ENCODE measurements at places on chromosomes 2 and 18.

DNA sequence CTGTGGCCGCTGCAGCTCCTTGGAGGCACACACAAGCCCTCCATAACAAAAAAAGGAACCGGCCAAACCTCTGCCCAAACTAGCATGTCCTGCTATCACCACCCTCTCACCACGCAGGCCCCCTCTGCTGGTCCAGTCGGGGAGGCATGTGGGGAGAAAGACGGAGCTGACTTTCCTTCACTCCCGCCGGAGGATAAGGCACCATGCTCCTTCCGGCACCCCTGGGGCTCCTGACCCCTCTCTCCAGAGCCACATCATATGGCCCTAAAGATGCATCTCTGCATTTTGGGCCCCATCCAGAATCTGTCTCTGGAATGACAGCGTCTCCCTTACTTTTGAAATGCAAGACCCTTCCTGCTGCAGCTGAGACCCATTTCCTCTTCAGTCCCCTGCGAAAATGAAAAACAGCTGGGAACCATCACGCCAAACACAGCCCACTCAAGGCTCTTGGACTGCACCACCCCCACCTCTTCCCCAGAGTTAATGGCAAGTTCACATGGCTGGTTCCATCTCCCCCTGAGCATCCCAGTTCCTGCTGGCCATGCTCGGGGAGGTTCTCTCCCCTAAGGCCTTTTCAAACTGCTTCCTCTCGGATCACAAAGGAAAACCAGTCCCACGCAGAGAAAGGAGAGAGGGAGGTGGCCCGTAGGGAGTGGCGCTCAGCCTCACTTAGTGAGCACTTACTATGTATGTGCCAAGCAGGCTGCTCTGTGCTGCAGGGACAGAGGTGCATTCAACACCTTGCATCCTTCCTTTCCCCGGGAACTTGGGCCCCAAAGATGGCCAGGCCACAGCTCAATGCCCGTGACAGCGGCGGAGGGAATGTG, 35.2 kb upstream of the MLPH start:
- DNase-seq: no peak

DNA sequence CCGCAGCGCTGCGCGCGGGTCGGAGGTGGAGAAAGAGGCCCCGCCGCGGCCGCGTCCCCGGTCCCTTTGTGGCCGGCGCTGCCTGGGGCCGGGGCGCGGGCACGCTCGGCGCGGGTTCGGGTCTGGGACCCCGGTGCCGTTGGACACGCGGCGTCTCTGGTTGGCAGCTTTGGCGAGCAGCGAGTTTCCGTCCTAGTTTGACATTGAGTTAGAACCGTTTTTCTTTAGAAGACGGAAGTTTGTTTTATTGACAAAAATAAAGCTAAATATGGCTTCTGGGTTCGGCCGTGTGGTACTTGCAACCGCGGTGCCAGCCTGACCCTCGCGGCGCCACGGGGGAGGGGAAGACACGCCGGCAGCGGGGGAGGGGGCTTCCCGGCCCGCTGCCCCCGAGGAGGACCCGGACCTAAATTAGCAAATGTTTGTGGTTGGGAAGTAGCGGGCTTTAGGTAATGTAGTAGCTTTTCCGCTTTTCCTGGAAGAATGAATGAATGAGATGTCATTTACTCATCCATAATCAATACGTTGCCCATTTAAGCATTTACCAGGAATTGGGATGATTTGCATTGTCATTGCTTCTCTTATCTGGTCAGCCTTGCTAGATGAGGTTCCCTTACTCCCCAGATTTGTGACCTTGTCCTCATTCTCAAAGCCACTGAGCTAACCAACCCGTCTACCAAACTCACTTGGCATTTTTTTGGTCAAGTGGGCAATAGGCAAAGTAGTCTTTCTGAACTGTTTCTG, 530 bp downstream of the GALNT1 start:
- DNase-seq: no peak

DNA sequence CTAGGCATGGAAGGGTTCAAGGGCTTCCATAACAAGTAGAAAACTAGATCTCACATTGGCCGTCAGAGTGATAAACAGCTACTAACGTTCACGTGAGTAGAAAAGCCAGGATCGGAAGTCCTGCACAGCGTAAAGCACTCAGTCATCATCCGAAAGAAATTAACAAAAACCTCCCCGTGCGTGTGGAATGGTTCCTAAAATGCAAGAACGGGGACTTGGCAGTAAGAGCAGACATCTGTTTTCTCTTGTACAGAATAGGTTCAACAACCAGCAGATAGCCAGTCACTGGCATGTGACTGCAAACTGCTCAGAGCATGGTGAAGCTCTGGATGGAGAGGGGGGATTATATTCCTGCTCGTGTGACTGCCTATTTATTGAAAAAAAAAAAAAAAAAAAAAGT, 106.9 kb upstream of the ITGB6 start:
- peak; percentile 72 for DNase-seq

DNA sequence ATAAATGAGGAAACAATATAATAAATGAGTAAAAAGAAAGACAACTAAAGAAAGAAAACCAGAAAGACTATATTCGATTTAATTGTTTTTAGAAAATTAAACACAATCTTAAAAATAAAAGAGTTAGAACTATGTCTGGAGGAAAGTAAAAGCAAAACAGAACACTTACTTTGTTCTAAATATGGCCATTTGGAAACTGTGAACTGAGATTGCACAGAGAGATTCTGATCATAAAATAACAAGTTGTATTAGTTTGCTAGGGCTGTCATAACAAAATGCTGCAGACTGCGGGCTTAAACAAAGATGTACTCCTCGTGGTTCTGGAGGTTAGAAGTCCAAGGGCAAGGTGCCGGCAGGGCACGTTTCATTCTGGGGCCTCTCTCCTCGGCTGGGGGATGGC, 128.1 kb upstream of the AQP4 start:
- no peak for DNase-seq

DNA sequence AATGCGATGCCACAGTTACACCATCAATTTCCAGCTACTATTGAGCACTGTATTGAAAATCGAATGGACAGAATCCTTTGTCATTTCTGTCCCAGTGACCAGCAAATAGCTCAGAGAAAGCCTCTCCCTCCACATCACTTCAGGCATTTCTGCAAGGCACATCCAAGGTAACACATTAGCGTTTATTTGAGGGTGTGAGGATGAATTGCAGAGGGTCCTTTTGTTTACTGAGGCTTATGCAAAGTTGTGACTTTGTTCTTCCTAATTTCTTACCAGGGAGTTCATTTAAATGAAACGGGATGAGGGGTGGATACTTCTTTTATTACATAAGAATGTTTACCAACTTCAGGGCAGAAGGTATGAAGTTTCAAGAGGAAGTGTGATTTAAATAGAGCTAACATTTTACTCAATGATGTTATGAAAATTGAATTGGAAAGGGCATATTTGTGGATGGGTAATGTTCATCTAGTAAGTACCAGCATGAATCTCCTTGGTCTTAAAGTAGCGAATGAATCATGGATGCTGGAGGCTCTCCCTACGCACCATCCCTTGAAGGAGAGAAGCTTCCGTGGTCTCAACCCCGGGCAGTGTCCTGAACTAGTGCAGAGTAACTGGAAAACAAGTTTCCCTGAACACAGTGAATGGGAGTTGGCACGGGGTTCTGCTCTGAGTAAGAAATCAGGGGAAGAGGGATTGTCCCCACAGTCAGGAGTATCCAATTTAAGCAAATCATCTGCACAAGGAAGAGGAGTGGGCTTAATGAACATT, 756.5 kb downstream of the GALR1 start:
- no peak for DNase-seq

- DNase-seq: no peak
Measured at GRCh38 chr2:31052284-31052683, 86.0 kb downstream of the GALNT14 start.

- DNase-seq: peak; percentile 13
Measured at GRCh38 chr2:47354013-47354847, 48.7 kb upstream of the MSH2 start.

DNA sequence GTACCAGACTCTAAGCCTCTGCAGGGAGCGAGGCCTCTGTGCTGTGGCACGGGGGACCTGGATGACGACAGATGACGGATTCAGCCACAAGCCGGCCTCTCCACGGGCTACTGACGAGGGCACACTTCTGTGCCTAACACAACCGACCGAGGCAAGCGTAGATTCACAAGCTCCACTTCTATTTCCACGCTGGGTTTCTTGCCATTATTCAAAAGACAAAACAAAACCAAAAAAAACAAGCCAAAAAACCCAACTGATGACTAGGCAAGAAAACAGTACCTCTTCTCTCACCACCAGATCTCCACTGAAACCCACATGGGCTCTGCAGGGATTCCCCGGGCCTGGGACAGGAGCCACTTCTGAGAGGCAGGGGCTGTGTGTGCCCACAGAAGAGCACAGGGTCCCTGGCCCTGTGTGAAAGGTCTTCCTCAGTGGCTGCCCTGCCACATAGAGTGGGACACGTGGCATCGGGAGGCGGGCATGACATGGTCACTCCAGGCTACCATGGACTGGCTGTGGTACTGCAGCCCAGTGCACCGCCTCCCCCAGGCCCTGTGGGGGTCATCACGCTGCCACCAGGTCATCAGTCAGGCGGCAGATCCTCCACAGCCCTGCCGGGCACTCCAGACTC, 254.7 kb downstream of the HDAC4 start:
- DNase-seq: no peak

- no peak for DNase-seq
Measured at GRCh38 chr18:59697236-59697932, at the start of gene CCBE1. Gene CCBE1, minus strand, starts transcription at chr18:59697423.

- DNase-seq: no peak
Measured at GRCh38 chr2:150517951-150518680, 30.6 kb upstream of the RND3 start.

DNA sequence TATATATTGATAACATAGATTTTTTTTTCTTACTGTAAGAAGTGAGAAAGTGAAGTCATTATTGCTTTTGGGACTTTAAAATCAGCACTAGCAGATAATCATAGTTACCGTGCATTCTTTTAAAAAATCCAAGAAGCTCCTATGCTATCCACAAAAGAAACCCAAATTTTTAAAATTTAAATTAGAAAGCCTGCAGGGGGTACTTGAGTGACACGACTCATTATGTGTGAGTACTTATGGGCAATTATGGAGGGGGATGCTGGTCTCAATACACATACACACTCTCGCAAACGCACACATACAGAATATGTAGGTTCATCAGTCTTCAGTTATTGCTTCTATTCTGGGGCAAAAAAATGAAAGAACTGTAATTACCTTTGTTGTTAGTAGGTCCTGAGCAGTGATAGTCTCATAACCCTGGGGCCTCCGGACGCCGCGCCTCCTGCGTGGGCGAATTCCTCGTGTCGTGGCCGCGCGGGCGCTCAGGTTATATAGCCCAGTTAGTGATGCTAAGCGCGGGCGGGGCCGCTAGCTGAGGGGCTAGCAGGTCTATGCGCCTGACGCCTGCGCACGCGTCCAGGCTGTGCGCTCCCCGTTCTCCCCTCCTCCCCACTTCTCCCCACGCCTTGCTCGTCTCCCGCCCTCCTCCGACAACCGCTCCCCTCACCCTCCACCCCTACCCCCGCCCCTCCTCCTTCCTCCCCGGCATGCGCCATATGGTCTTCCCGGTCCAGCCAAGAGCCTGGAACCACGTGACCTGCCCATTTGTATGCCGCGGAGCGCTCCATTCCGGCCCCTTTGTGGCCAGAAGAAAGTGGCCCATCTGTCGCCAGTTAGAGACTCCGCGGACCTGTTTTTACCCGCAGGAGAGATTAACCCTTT, at the start of gene NEUROD1:
TSS of gene NEUROD1 (minus strand) at position 463 of the 882 bp plus-strand sequence. CDS start 1,657 bp downstream, outside the sequence.
- no peak for DNase-seq

DNA sequence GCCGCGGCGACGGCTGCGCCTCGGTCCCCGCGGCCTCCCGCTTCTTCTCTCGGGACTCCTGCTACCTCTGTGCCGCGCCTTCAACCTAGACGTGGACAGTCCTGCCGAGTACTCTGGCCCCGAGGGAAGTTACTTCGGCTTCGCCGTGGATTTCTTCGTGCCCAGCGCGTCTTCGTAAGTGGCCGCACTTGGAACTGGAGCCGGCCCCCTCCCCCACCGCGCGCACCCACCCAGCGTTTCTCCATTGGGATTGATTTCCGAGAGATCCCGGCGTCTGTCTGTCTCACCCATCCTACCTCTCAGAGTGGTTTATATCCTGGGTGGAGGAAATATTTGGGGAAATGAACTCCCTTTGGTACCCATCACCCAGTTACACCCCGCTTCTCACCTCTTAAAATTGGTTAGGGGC, 498 bp downstream of the ITGAV start:
- no peak for DNase-seq

GRCh38 chr2:6341588-6342129, 524.0 kb downstream of the CMPK2 start:
- DNase-seq: no peak

- DNase-seq: peak; percentile 62
Measured at GRCh38 chr2:112156152-112156986, 18.2 kb downstream of the FBLN7 start.

DNA sequence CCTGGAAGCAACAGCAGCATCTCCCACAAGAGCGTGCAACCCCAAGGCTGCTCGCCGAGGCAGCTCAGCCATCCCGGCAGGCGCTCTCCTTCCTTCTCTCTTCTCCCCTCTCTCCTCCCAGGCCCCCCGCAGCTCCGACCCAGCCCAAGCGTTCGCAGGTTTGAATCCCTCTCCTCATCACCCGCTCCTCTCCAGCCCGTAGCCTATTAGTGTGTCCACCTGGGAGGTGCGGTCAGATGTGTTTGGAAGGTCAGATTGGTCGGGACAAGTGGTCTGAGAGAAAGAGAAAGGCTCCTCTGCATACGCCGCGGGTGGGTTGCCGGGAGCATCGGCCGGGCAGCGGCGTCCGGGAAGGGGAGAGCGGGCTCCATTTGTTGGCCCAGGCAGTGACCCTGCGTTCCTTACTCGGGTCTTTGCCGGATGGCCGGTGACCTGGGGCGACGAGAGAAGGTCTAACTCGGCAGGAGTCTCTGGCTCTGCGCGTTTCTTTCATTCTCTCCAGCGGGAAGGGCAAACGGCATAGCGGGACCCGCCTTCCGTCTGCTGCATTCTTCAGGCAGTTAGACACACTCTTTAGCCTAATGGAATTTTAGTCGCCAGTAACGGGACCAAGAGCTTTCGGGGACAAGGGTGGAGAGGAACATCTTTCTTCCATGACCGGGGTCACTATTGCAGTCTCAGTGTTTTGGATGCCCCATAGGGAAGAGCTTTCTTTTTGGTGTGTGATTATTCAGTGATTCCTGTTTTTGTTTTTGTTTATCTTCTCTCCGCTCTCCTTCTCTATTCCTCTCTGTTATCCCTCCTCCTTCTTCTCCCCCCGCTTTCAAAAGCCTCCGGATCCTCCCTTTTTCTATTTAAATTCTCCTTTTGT, 1.1 kb upstream of the TMEFF2 start:
- no peak for DNase-seq

GRCh38 chr2:195318440-195319111, 338.4 kb upstream of the SLC39A10 start:
- DNase-seq: peak; percentile 46

DNA sequence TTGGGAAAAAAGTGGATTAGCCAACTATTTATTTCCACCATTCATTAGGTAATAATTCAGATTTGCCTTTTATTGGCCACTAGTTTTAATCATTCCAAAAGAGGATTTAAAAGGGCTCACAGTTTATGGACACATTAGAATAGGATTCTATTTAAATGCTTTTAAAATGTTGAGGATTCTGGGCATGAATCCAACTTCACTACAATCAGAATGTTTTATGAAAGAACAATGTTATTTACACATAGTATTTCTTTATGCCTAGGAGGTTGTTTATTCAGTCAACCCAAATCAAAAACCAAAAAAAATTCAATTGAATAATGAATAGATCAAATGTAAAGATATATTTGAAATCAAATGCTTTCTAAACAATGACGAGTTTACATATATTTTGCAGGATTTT, 232.2 kb downstream of the GULP1 start:
- no peak for DNase-seq

All from astrocyte of the cerebellum (primary cell).